ENCODE measurements at places on chromosomes 11 and 22. TPM values are rescaled to one million over a fixed set of nuclear protein-coding genes. Genes with fewer than 3 reads are reported as not detected.

Gene SMTN
- total RNA-seq, result 89.6 TPM

Gene TIMP3
- total RNA-seq, result 701 TPM

Gene F2
- total RNA-seq, result not detected

Gene SLC25A45
- 5.3 TPM for total RNA-seq

Data from hair follicle dermal papilla cell (primary cell).